T follicular helper cell (primary cell): ENCODE measurements at places on chromosomes 5 and 9.

DNA sequence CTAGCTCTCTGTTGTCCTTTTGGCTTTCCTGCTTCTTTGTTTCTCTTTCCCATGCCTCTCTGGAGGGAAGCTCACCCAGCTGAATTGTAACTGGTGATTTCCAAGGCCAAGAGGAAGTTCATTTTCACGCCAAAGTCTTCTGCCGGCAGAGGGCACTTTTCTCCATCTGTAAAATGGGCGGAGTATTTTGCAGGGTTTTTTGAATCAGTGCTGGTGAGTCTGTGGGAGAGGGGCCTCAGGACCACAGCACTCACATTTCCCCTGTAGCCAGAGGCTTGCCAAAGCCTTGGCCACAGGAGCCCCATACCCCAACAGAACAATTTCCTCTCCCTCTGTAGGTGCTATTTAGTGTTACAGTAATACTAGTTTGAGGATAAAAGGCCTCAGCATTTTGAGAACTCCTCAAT, 42.3 kb upstream of the MATR3 start:
- DNase-seq, result peak; percentile 4

DNA sequence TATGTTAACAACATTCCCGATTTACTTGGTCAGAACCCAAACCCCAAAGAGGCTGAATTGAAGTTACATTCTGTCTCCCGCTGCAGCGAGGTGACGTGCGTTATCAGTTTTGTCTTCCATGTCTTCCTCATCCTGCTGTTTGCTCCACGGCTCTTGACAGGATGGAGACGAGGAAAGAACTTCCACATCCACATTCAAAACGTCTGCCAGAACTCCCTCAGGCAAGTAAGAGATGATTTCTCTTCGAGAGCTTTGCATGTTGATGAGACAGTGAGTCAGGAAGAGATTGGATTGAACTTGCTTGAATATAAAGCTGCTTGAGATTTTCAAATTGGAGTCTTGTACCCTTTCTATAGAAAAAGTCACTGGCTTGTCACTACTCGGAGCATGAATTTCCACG, 242.6 kb downstream of the AUH start:
- DNase-seq, result no peak

DNA sequence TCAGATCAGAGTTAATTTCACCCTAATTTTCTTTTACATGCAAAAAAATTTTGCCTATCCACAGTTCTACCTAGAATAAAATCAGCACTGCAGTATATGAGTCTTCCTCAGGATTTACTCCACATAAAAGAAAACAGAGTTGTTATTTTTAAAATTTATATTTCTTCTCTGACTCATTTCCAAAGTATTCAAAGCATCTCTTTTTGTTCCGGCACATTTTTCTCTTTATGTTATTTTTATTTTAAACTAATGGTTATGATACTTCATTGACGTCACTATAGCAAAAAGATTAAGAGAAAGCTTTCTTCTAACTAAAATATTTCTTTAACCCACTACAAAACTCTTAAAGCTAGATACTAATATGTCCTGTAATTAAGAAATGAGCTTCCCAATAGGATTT, 590.4 kb downstream of the PRELID2 start:
- no peak for DNase-seq

DNA sequence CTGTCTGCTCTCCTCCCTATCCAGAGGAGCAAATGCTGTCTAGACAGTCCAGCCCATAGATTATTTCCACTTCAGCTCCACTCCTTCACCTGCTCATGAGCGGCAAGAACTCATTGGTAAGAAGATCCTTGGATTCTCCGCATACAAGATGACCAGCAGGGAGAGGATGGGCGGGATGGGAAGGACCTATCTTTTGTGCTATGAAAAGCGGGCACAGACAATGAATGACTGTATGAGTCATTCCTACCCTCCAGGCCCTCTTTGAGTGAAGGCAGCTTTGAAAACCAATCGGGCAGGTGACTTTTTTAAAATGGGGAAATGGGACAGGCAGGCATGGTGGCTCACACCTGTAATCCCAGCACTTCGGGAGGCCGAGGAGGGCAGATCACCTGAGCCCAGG, 49.4 kb downstream of the SMIM23 start:
- DNase-seq, result no peak

DNA sequence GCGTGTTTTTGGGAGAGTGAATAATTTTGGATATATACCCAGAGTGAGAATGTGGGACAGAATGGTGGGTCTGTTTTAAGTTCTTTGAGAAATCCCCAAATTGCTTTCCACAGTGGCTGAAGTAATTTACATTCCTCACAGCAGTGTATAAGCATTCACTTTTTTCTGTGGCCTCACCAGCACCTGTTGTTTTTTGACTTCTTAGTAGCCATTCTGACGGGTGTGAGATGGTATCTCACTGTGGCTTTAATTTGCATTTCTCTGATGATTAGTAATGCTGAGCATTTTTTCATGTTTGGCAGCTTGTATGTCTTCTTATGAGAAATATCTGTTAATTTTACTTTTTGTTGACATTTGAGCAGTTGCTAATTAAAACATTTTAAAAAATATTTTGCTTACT, 9.4 kb upstream of the SPATA31D1 start:
- no peak for DNase-seq

GRCh38 chr5:97764700-97765099, 581.7 kb upstream of the RIOK2 start:
- DNase-seq, result no peak

GRCh38 chr5:7320701-7321301, 75.1 kb upstream of the ADCY2 start:
- DNase-seq, result no peak

DNA sequence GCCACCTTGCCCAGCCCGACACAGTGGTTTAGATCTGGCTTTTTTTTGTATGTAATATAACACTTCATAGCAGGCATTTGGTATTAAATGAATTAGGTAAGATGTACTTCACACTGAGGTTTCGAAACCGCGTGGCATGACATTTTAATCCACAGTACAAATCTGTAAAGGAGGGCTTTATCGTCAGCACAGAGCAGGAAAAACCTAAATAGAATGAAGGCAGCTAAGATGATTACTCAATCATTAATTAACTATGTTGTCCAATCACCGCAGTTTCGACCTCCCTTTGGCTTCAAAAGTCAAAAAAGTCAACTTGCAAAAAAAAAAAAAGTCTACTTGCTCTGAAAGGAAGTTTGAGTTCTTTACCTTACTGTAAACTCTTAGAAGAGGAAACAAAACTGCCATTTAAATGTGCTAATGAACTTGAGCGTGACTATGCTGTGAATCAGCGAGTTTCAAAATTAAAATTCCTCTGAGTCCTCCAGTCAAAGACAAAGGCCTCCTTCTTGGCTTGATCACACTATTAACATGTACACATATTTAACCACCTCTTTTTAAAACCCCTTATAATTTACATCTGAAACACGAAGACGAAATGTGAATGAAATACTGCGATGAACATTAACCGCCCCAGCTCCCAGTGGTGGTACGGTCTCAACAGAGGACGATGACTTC, 698 bp upstream of the SEC24A start:
- DNase-seq, result no peak

DNA sequence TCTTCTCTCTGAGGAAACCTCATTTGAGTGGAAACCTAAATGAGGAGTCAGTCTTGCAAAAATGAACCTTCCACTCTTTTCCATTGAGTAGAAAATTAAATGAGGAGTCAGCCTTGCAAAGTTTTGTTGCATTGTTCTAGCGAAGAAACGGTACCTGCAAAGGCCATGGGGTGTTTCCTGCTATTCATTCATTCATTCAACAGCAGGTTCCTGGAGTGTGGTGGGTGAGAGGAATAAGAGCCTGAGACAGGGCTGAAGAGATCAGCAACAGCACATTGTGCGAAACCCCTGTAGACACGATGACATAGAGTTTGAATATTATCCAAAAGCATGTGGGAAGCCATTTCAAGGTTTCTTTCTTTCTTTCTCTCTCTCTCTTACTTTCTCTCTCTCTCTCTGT, 14.6 kb upstream of the SETX start:
- no peak for DNase-seq

DNA sequence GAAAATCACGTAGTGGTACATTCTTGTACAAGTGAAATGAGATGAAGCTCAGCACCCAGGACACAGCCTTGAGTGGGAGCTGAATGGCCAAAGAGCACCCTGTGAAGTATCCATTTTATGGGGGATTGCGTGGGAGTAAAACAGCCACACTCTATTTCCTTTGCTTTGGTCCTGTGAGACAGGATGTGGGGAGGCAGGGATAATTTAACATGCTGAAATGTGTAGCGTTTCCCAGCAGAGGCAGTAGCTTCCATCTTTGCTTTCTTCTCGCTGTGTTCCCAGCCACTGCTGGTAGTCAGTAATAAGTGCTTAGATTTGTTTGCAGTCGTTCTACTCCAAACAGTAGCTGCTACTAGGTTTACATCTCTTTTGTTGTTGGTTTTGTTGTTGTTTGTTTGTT, 4.4 kb downstream of the IL31RA start:
- DNase-seq, result no peak

- no peak for DNase-seq
Observed at GRCh38 chr5:150045549-150045948, 40.8 kb downstream of the CSF1R start.

DNA sequence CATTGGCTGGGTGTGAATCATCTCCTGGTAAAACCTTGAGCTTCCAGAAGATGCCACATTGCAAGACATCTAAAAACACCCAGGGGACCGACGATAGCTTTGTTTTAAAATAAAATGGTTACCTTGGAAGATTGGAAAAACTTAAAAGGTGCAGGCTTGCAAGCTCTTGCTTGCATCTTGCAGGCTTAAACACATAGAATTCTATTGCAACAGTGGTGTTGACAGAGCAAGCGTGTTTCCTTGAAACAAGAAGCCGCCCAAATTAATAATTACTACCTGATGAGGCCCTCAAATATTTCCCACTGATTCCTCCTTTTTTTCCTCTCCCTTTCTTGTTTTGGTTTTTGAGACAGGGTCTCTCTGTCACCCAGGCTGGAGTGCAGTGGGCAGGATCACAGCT, 137.1 kb upstream of the BASP1 start:
- no peak for DNase-seq

DNA sequence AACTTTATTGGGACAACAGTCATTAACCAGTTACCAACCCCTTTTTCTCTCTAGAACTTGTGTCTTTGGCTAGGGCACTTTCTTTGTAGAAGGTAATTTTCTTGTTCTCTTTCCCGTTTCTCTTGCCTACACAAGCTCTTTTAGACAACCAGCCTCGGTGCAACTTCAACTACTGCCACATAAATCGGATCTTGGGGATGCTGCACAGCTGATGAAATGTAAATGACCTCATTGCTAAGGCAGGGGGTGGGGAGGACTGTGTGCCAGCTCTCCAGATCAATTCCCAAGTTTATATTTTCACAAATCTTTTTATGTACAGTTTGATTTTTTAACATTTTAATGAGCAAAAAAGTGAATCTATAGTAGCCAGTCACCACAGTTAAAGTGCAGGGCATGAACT, 157.6 kb downstream of the DENND1A start:
- DNase-seq, result no peak

- no peak for DNase-seq
Observed at GRCh38 chr9:6779417-6780241, 21.9 kb downstream of the KDM4C start.

- no peak for DNase-seq
Observed at GRCh38 chr5:82684165-82684564, 393.0 kb downstream of the TMEM167A start.

DNA sequence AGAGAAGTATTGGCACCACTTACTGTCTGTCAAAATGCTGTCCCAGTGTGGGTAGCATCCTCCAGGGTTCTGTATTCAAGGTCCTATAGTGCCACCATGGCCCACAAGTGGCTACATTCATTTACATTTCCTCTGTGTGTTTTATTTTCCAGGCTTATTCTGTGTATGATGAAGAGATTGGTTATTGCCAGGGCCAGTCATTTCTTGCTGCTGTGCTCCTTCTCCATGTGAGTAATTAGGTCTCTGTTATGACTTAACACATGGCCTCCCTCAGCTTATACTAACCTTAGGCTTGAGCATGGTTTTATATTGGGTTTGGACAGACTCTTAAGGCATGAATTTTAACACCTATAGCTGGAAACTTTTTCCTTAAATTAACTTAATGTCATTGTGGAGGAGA, 36.7 kb downstream of the GPR21 start:
- no peak for DNase-seq

GRCh38 chr5:139335811-139336210, 5.8 kb upstream of the PAIP2 start:
- no peak for DNase-seq

GRCh38 chr9:89356782-89357181, 38.5 kb downstream of the SECISBP2 start:
- no peak for DNase-seq

DNA sequence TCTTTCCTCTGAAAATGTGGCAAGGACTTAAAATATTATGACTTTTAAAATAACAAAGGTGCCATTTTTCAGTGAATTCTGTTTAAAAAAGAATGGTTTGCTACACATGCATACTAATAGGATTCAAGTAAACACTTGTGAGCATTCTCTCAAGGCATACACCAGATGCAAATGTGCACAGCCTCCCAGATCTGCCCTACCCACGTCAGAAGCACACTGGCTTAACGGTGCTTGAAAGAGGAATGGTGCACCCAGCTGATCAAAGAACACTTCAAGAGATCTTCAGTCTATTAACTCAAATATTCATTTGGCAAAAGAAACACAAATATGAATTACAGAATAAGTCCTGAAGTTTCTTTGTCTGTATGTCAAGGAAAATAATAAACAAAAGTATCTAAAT, 15.8 kb downstream of the GABRB2 start:
- no peak for DNase-seq

DNA sequence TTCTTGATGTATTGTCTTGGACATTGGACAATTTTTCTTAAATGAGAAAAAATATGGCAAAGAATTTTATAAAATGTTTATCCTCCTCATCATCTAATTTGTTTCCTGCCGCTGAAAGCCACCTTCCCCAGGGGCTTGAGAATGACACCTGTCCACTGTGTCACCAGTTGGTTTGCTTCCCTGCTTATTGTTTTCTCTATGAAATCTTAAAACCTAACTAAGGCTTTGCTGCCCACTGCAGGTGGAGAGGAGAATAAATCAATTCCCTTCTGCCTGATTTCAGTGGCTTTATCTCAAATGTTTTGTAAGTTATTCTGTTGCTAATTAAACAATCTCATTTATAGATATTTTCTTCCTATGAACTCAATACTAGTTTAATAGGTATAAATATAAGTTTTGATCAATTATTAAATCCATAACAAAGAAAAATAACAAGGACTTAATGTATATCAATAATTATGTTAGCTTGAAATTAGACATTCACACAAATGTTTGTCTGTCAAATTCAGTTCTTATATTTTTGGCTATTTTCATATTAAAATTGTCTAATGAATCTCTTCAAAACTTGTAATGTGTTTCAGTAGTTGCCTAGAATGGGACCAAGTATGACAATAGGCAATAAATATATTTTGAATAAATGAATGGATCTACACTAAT, 822.5 kb downstream of the PTPRD start:
- DNase-seq, result no peak

DNA sequence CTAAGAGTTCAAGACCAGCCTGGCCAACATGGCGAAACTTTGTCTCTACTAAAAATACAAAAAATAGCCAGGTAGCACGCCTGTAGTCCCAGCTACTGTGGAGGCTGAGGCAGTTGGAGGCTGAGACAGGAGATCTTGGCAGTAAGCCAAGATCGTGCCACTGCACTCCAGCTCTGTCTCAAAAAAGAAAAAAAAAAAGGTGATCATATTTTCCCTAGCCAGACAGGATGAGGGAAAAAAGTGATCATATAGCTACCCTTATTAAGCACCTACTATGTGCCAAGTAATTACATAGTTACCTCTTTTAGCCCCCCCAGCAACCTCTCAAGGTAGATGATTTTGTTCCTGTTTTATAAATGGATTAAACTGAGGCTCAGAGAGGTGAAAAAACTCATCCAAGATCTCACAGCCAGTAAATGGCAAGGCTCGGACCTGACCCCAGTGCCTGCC, 18.1 kb upstream of the RPL26L1 start:
- DNase-seq, result no peak
